Calu3 (cell line): ENCODE measurements at places on chromosomes 3 and 15. TPM values are rescaled to one million over a fixed set of nuclear protein-coding genes. Genes with fewer than 3 reads are reported as not detected.

ARNT2 gene
- 1.3 and 3.6 TPM in 2 replicates for total RNA-seq

CHRNA7 gene
- 2.0 and 2.4 TPM in 2 replicates for total RNA-seq

HYAL2 gene
- total RNA-seq: 35.7 and 36.9 TPM in 2 replicates

GPR15 gene
- not detected in 2 replicates for total RNA-seq

CHL1 gene
- 0.73 and 1.0 TPM in 2 replicates for total RNA-seq

NR1I2 gene
- 2.9 and 6.0 TPM in 2 replicates for total RNA-seq

GP5 gene
- 0.10 and 0.21 TPM in 2 replicates for total RNA-seq

CCR8 gene
- total RNA-seq: not detected in 2 replicates

GOLGA8H gene
- total RNA-seq: 0.27 TPM in 1 of 2 replicates, not detected in the other

WNT5A gene
- 0.14 and 0.69 TPM in 2 replicates for total RNA-seq

CIDEC gene
- 0.71 and 1.3 TPM in 2 replicates for total RNA-seq

TGM4 gene
- total RNA-seq: 0.14 and 0.39 TPM in 2 replicates

- no peak overlapping the region for H3K4me3 ChIP-seq
- no peak overlapping the region for H3K27ac ChIP-seq
- no peaks in the 10 kb centered on the region for H3K36me3 ChIP-seq
These were observed 111.4 kb upstream of the CHL1 start for GRCh38 chr3:85180-85579.

- H3K4me1 ChIP-seq: no peaks in the 10 kb centered on the region
- H3K27me3 ChIP-seq: no peaks in the 10 kb centered on the region
- H3K4me3 ChIP-seq: no peak overlapping the region
- no peak for DNase-seq
- H3K36me3 ChIP-seq: no peaks in the 10 kb centered on the region
- H3K27ac ChIP-seq: no peak overlapping the region
These were observed 30.9 kb upstream of the MUC13 start for GRCh38 chr3:124965413-124965812.

DNA sequence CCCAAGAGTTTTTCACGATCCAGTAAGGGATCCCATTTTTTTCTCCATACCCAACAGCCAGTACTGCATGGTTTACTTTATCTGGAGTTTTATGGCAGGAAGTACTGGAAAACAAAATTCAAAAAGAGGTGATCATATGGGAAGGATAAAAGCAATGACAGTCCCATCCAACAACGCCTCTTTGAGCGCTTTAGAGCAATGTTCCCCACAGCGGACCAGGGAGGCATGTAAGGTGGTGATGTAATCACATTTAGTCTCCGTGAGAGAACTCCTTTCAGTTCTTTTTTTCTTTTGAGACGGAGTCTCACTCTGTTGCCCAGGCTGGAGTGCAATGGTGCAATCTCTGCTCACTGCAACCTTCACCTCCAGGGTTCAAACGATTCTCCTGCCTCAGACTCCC is 21.8 kb downstream of the CTSH start:
- H3K27me3 ChIP-seq: no peaks in the 10 kb centered on the region
- no peaks in the 10 kb centered on the region for H3K4me1 ChIP-seq
- DNase-seq: no peak
- no peak overlapping the region for H3K4me3 ChIP-seq
- H3K27ac ChIP-seq: no peak overlapping the region

GRCh38 chr3:87435926-87436620 is 159.7 kb upstream of the POU1F1 start:
- no peaks in the 10 kb centered on the region for H3K27me3 ChIP-seq
- no peak overlapping the region for H3K4me3 ChIP-seq
- H3K27ac ChIP-seq: no peak overlapping the region
- no peaks in the 10 kb centered on the region for H3K36me3 ChIP-seq
- DNase-seq: no peak
- H3K4me1 ChIP-seq: peaks cover 36% of the 10 kb centered on the region

GRCh38 chr3:15982667-15983196 is 185.0 kb upstream of the ANKRD28 start:
- H3K27me3 ChIP-seq: no peaks in the 10 kb centered on the region
- no peak for DNase-seq
- no peaks in the 10 kb centered on the region for H3K4me1 ChIP-seq
- no peak overlapping the region for H3K27ac ChIP-seq
- H3K4me3 ChIP-seq: no peak overlapping the region

DNA sequence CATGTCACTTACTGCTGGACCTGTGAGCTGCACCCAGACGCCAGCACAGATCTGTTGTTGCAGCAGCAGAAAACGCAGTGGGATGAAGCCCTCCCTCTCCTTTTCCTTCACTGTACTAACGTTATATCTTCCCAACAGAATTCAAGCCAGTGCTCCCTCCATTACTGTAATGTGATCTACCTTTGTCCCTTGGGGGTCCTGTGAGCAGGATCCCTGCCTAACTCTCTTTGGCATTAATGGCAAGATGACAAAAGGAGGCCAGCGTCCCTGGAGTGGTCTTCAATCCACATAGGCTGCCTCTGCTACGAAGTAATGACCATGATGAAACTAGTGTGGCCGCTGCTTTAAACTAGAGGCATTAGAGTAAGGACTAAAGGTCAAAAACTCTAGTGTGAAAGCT is 69.3 kb upstream of the SOX14 start:
- no peaks in the 10 kb centered on the region for H3K4me1 ChIP-seq
- DNase-seq: no peak
- no peaks in the 10 kb centered on the region for H3K36me3 ChIP-seq

DNA sequence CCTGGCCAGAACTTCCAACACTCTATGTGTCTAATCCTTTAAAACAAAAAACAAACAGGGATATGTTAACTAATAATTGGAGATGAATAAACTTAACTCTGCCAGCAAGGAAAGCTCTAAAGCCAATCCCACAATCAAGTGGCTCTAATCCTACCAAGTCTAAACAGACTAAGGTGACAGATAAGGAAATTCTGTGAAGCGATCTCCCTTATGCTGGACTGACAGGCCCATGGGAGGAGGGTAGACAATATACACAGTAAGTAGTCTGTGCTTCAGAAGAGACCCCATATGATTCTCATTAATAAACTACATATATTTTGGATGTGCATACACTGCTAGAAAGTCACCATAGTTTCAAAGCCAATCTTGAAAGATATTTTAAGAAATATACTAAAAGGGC is 10.1 kb downstream of the VPS13C start:
- no peak overlapping the region for H3K4me3 ChIP-seq
- no peaks in the 10 kb centered on the region for H3K27me3 ChIP-seq
- H3K4me1 ChIP-seq: peaks cover 42% of the 10 kb centered on the region
- H3K36me3 ChIP-seq: no peaks in the 10 kb centered on the region

GRCh38 chr3:13494463-13495350 is 14.6 kb downstream of the HDAC11 start:
- peaks cover 8% of the 10 kb centered on the region for H3K36me3 ChIP-seq
- H3K27ac ChIP-seq: no peak overlapping the region
- peak; percentile 33 for DNase-seq
- H3K4me1 ChIP-seq: no peaks in the 10 kb centered on the region

- no peak for DNase-seq
- no peaks in the 10 kb centered on the region for H3K27me3 ChIP-seq
- H3K36me3 ChIP-seq: peaks cover 20% of the 10 kb centered on the region
- peak overlapping the region; percentile 48 for H3K4me3 ChIP-seq
These were observed 37.7 kb downstream of the SLC6A6 start for GRCh38 chr3:14440168-14440518.

DNA sequence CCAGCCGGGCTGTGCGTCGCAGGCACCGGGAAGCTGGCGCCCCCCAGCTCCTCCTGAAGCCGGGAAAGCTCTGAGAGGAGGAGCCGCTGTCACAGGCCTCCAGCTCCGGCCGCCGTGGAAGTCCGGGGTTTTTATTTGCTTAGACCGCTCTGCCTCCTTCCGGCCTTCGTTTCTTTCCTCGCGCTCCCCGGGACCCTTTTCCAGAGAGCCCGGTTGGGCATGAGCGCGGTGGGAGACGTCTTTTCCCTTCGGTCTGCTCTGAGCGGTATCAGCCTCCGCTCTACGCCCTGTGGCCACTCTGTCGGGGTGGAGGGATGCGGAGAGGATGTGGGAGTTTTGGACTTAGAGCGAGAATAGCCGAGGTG is 559 bp downstream of the SENP5 start:
- peak overlapping the region; percentile 52 for H3K27ac ChIP-seq
- no peaks in the 10 kb centered on the region for H3K27me3 ChIP-seq
- peak overlapping the region; percentile 88 for H3K4me3 ChIP-seq
- DNase-seq: peak; percentile 12
- peaks cover 27% of the 10 kb centered on the region for H3K36me3 ChIP-seq
- no peaks in the 10 kb centered on the region for H3K4me1 ChIP-seq

GRCh38 chr15:48394970-48395369 is 63.7 kb downstream of the DUT start:
- no peak overlapping the region for H3K27ac ChIP-seq
- DNase-seq: no peak
- H3K36me3 ChIP-seq: no peaks in the 10 kb centered on the region
- H3K27me3 ChIP-seq: no peaks in the 10 kb centered on the region

DNA sequence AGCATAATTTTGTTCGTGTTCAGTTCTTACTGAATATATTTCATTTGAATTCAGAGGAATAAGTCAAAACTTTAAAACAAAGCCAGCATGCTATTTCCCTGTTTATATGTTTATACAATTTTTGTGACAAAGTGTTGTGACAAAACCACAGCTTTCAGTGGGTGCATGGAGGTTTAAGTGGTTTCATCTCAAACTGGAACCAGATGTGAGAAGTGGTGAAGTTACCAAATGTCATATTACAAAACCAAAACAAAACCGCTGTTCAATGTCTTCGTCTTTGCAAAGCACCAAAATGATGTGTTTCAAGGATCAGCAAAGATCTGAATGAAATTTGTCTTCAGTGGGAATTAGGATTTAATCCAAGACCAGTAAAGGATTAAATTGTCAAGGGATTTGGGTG is 59.3 kb upstream of the OSTN start:
- no peak overlapping the region for H3K27ac ChIP-seq
- H3K27me3 ChIP-seq: no peaks in the 10 kb centered on the region
- H3K36me3 ChIP-seq: no peaks in the 10 kb centered on the region

DNA sequence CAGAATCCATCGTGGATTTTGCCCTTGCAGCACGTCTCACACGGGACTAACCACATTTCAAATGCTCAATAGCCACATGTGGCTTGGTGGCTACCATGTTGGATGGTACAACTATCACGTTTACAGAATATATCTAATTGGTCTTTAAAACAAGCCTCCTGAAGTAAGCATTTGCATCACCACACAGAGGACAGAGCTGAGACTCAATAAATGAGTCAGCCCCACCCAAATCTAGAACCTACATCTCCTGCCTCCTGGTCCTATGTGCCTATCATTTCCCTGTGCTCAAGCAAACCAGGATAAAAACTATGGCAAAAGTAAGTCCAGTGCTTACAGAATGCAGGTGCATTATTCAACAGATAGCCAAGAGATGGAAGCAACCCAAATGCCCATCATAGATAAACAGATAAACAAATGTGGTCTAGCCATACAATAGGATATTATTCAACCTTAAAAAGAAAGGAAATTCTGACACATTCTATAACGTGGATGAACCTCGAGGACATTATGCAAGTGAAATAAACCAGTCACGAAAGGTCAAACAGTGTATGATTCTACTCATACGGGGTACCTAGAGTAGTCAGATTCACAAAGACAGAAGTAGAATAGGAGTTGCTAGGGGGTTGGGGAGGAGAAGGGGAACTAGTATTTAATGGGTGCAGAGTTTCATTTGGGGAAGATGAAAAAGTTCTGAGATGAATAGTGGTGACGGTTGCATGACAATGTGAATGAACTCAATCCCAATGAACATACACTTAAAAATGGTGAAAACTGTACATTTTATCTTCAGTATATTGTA is 43.9 kb downstream of the SRGAP3 start:
- no peak for DNase-seq
- no peak overlapping the region for H3K27ac ChIP-seq
- H3K36me3 ChIP-seq: no peaks in the 10 kb centered on the region
- peaks cover 16% of the 10 kb centered on the region for H3K27me3 ChIP-seq

DNA sequence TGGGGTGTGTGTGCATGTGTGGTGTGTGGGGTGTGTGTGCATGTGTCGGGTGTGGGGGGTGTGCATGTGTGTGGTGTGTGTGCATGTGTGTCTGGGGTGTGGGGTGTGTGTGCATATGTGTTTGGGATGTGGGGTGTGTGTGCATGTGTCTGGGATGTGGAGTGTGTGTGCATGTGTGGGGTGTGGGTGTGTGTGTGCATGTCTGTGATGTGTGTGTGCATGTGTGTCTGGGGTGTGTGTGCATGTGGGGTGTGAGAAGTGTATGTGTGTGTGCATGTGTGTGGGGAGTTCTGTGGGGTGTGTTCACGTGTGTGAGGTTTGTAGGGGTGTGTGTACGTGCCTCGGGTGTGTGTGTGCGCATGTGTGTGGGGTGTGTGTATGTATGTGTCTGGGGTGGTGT is 6.7 kb upstream of the OCA2 start:
- H3K36me3 ChIP-seq: no peaks in the 10 kb centered on the region
- DNase-seq: no peak
- H3K27me3 ChIP-seq: no peaks in the 10 kb centered on the region

DNA sequence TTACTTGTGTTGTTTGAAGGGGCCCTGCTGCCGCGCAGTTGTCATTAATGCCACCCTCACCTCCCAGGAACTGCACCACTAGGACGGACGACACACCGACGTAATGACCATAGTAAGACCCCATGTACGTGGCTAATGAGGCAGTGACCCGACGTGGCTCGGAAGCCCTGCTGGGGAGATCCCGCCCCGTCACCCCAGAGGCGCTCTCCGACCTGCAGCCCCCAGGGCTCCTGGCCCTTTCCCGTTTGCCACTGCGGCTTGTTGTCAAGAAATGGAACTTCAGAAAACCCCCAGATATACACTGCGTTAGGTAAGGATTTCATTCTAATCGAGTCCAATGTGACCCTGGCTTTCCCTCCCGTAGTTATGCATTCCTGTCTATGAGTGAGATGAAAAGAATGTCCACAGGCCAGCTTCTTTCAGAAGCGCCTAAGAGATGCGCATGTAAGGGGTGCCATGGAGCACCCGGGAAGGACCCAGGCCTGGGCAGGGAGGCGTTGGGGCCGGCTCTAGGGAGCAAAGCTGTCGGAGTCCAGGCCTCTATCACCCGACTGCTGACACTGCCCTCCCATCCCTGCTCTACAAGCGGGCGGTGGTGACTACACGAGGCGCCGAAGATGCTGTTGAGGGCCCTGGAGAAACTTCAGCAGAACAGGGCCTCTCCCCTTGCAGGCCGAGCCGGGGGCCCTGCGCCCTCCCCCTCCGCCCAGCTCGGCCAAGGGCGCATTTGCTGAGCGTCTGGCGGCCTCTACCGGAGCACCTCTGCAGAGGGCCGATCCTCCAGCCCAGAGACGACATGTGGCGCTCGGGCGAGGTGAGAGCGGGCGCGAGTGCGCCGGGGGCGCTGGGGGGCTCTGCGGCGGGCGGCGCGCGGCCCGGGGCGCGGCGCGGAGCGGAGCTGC is at the start of gene GABRA5:
Gene GABRA5 (plus strand): TSS at position 765 of the 902 bp plus-strand sequence. CDS start 2,187 bp downstream, outside the sequence.
- H3K4me1 ChIP-seq: no peaks in the 10 kb centered on the region
- no peak within 1 kb of the TSS for H3K4me3 ChIP-seq
- H3K27me3 ChIP-seq: no peaks in the 10 kb centered on the region

GRCh38 chr3:60629816-60630215 is 621.4 kb downstream of the FHIT start:
- H3K27me3 ChIP-seq: no peaks in the 10 kb centered on the region
- H3K36me3 ChIP-seq: no peaks in the 10 kb centered on the region
- no peak overlapping the region for H3K4me3 ChIP-seq
- H3K27ac ChIP-seq: no peak overlapping the region
- no peaks in the 10 kb centered on the region for H3K4me1 ChIP-seq

- no peak overlapping the region for H3K27ac ChIP-seq
- H3K36me3 ChIP-seq: no peaks in the 10 kb centered on the region
- H3K4me3 ChIP-seq: no peak overlapping the region
- H3K4me1 ChIP-seq: no peaks in the 10 kb centered on the region
- no peak for DNase-seq
- H3K27me3 ChIP-seq: peaks cover 13% of the 10 kb centered on the region
These were observed 41.7 kb downstream of the APH1B start for GRCh38 chr15:63319065-63319464.

- H3K4me3 ChIP-seq: no peak overlapping the region
- H3K4me1 ChIP-seq: no peaks in the 10 kb centered on the region
- no peak overlapping the region for H3K27ac ChIP-seq
- DNase-seq: no peak
- no peaks in the 10 kb centered on the region for H3K27me3 ChIP-seq
These were observed 722.6 kb downstream of the FHIT start for GRCh38 chr3:60528651-60529050.
